MCF 10A (cell line): ENCODE measurements at places on chromosomes 7 and 10. TPM values are rescaled to one million over a fixed set of nuclear protein-coding genes. Genes with fewer than 3 reads are reported as not detected.

Gene ECD
- 29.9 and 31.5 TPM in 2 replicates for total RNA-seq

Gene SLC39A12
- total RNA-seq, result not detected in 2 replicates

Gene NXPH1
- total RNA-seq, result not detected in 2 replicates

Gene RP9
- 29.1 and 32.1 TPM in 2 replicates for total RNA-seq

Gene SUFU
- 6.3 TPM in 2 replicates for total RNA-seq
